GM23248 (cell line): ENCODE measurements at places on chromosomes 2 and 18. TPM values are rescaled to one million over a fixed set of nuclear protein-coding genes. Genes with fewer than 3 reads are reported as not detected.

The SP140 gene
- total RNA-seq, result not detected in 2 replicates

The EIF2B4 gene
- total RNA-seq, result 26.6 and 29.2 TPM in 2 replicates

- DNase-seq, result no peak
Measured at GRCh38 chr2:229437467-229437866, 166.4 kb upstream of the PID1 start.

- DNase-seq, result no peak
Measured at GRCh38 chr2:46643951-46644350, 164.6 kb downstream of the TMEM247 start.

GRCh38 chr18:9000733-9001132 lies 101.8 kb upstream of the NDUFV2 start:
- DNase-seq, result no peak

GRCh38 chr2:169042856-169043255 lies 11.7 kb upstream of the ABCB11 start:
- DNase-seq, result no peak

DNA sequence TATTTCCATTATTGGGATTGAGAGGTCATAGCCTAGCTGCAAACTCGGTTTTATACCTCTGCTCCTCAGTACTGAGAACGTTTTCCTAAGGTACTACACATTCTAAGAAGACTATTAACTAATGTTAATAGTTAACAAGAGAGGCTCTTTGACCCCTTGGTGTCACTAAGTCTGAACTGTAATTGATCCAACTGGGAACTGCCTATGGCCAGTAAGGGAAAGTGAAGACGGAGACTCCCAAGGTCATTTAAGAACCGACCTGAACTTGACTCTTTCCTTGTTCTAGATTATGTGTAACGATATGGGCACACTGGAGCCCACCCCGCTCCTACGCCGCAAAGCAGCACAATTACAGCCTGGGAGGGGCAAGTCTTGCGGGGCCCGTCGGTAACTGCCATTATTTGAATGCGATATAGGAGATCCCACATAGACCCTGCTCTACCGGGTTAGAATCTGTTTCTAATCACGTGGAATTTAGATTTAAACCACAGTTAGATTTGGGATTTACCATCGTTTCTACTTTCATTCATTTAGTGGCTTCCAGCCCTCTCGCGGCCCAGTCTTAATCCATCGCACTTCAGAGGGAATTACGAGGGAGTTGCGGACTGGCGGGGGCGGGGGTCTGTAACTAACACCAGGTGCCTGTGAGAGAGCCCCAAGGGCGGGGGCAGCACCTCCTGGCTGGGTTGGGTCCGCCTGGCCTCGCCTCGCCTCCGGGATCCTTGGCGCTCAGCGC lies 84.1 kb upstream of the EPB41L3 start:
- no peak for DNase-seq
